Smooth muscle cell of the pulmonary artery (primary cell): ENCODE measurements at places on chromosomes 6 and 20. TPM values are rescaled to one million over a fixed set of nuclear protein-coding genes. Genes with fewer than 3 reads are reported as not detected.

SPAG4 gene
- 18.4 and 23.3 TPM in 2 replicates for total RNA-seq

COL20A1 gene
- total RNA-seq = under 0.01 and 0.07 TPM in 2 replicates

MCHR2 gene
- not detected in 2 replicates for total RNA-seq

PRND gene
- total RNA-seq = not detected in 2 replicates

PRKN gene
- total RNA-seq = 1.1 and 3.0 TPM in 2 replicates

HLA-DPA1 gene
- total RNA-seq = 0.17 and 3.8 TPM in 2 replicates

BPIFB4 gene
- not detected in 2 replicates for total RNA-seq

TJAP1 gene
- total RNA-seq = 9.6 and 13.7 TPM in 2 replicates

TBXT gene
- not detected in 2 replicates for total RNA-seq

CAGE1 gene
- 0.07 TPM in 2 replicates for total RNA-seq

SAMD3 gene
- 9.3 and 9.7 TPM in 2 replicates for total RNA-seq

SLC17A1 gene
- not detected in 2 replicates for total RNA-seq

GLO1 gene
- 75.3 and 101 TPM in 2 replicates for total RNA-seq

SSR1 gene
- 105 and 163 TPM in 2 replicates for total RNA-seq

FUT9 gene
- total RNA-seq = not detected in 2 replicates

ZKSCAN3 gene
- 6.9 and 8.3 TPM in 2 replicates for total RNA-seq

PLEKHG1 gene
- 0.59 and 2.4 TPM in 2 replicates for total RNA-seq

ENPP3 gene
- total RNA-seq = 0.13 and 0.23 TPM in 2 replicates

ACTL10 gene
- 2.3 and 3.5 TPM in 2 replicates for total RNA-seq

AMD1 gene
- 28.5 and 39.8 TPM in 2 replicates for total RNA-seq

TOX2 gene
- 1.4 and 2.2 TPM in 2 replicates for total RNA-seq

CFAP61 gene
- not detected in 2 replicates for total RNA-seq

SIRPD gene
- not detected in 2 replicates for total RNA-seq

C20orf144 gene
- total RNA-seq = 0.03 TPM in 1 of 2 replicates, not detected in the other

NANP gene
- total RNA-seq = 7.0 and 8.9 TPM in 2 replicates

ZC2HC1B gene
- total RNA-seq = not detected in 2 replicates

GRM1 gene
- 0.07 TPM in 2 replicates for total RNA-seq

ACOT13 gene
- 8.2 and 8.7 TPM in 2 replicates for total RNA-seq

MRPS18B gene
- total RNA-seq = 34.9 and 35.4 TPM in 2 replicates

B3GAT2 gene
- total RNA-seq = not detected in 2 replicates

PKIB gene
- total RNA-seq = 6.5 and 35.7 TPM in 2 replicates

GRIK2 gene
- 0.89 and 2.6 TPM in 2 replicates for total RNA-seq

EMILIN3 gene
- total RNA-seq = under 0.01 TPM in 1 of 2 replicates, not detected in the other

HSPA1L gene
- total RNA-seq = 1.9 and 2.2 TPM in 2 replicates

PTK6 gene
- 0.07 and 0.10 TPM in 2 replicates for total RNA-seq

KCNB1 gene
- 0.07 TPM in 2 replicates for total RNA-seq

POM121L2 gene
- total RNA-seq = not detected in 2 replicates

SLC26A8 gene
- under 0.01 and 0.07 TPM in 2 replicates for total RNA-seq

RPRD1B gene
- total RNA-seq = 22.2 and 23.7 TPM in 2 replicates

RARS2 gene
- total RNA-seq = 34.3 and 42.2 TPM in 2 replicates

TFAP2C gene
- not detected in 2 replicates for total RNA-seq

TRIM10 gene
- not detected in 2 replicates for total RNA-seq

SNAI1 gene
- total RNA-seq = 1.4 and 2.3 TPM in 2 replicates

RBBP9 gene
- total RNA-seq = 12.9 and 16.2 TPM in 2 replicates

MYLK2 gene
- 0.07 and 0.10 TPM in 2 replicates for total RNA-seq

RBPJL gene
- not detected in 2 replicates for total RNA-seq

AHI1 gene
- 22.5 and 28.1 TPM in 2 replicates for total RNA-seq

RRAGD gene
- total RNA-seq = 3.8 and 3.9 TPM in 2 replicates

ISM1 gene
- under 0.01 and 0.07 TPM in 2 replicates for total RNA-seq

AVP gene
- total RNA-seq = not detected in 2 replicates

OR2H2 gene
- not detected in 2 replicates for total RNA-seq

EBF4 gene
- total RNA-seq = 0.78 and 0.89 TPM in 2 replicates

SEMG1 gene
- total RNA-seq = not detected in 2 replicates

PXDC1 gene
- 44.0 and 61.8 TPM in 2 replicates for total RNA-seq

C6orf15 gene
- not detected in 2 replicates for total RNA-seq

ACSS1 gene
- 1.7 and 4.2 TPM in 2 replicates for total RNA-seq

SMOC2 gene
- total RNA-seq = 0.13 TPM in 1 of 2 replicates, not detected in the other

PLCB1 gene
- total RNA-seq = 15.6 and 17.7 TPM in 2 replicates
